ENCODE measurements at places on chromosomes 1 and 21. TPM values are rescaled to one million over a fixed set of nuclear protein-coding genes. Genes with fewer than 3 reads are reported as not detected.

RGL1 gene
- polyA plus RNA-seq = 50.1 TPM

FAAH gene
- polyA plus RNA-seq = 24.6 TPM

RNU1-2 gene
- not detected for polyA plus RNA-seq

OR2G6 gene
- 0.11 TPM for polyA plus RNA-seq

SLC2A5 gene
- polyA plus RNA-seq = 1.0 TPM

KRTAP6-3 gene
- not detected for polyA plus RNA-seq

GRCh38 chr1:219500327-219500897 is 112.5 kb downstream of the ZC3H11B start:
- DNase-seq = no peak

DNA sequence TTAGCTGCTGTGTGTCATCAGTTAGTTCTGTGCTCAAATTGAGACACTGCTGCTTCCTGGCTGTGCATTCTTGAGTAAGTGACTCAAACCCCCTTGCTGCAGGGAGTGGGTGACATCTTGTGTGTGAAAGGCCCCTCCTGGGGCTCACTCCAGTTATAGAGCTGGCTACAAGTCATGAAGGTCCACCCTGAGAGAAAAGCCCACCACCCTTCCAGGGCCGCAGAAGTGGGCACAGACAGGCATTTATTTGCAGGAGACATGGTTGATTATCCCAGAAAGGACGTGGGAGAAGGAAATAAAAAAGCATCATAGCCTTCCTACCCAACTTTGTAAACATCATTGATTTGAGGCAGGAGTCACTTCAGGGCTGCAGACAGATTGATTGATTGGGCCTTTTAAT is 550.6 kb downstream of the MATN1 start:
- DNase-seq = no peak

DNA sequence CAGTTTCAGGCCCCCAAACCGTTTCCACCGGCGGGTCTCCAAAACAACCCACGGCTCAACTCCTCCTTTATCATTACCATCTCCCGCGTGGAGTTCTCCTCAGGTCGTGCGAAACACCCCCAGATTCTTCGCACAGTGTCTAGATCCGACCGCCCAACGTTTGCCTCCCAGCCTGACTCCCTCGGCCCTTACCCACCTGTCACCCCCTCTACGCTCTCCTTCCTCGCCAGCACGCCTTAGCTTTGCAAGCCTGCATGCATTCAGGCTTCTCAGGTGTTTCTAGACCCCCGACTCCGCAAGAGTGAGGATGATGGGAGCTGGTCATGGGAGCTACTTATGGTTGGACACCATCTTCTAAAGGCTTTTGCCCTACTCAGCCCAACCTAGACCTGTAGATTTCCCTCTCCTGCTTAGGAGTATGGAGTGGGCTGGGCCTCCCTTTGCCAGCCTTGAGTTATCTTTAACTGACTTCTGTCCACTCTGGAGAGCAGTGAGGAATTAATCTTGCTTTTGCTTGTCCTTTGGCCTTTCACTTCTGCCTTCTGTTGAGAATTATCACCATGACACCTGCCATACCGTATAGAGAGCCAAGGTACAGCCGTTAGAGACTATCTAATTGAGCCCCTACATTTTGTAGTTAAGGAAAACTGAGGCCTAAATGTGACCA is 865 bp downstream of the ATP5IF1 start:
- no peak for DNase-seq

DNA sequence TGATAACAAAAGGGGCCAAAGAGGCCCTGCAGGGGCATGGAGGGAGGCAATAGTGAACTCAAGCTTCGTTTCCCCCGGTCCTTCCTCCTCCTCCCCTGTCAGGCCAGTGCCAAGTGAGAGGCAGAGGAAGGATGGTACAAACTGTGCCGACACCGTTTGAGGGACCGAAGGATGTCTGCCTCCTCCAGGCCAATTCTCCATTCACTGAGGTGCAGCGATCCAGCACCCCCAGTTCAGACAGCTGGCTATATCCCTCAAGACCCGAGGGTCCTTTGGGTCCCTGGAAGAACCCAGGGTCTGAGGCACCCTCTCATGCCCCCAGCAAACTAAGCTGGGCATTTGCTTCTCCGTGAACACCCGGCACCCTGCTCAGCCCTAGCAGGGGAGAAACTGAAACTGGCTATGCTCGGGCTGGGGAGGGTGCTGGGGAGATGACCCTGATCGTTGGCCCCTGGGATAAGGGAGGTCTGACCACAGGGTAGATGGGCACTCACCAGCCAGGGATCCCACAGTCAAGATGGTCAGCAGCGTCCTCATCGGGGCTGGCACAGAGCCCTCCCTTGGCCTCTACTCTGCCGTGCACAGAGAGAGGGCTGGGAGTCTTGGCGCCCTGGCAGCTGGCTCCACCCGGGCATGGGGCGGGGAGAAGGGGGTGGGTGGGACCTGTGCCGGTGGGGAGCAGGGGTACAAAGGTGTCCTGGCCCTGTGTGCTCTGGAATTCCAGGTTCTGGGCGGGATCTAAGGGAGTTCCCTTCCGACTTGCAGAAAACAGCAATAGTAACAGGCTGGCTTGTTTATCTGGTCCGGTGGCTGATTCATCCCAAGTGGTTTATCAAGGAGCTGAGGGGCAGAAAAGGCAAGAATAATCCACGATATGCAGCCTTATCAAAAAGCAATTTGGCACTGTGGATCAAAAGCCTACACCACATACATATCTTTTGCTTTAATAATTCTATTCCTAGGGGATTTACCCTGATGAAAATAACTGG is at the start of gene IL22RA1:
IL22RA1 (minus strand) TSS at position 595 of the 989 bp plus-strand sequence; CDS start at position 537, 58 bp downstream.
- no peak for DNase-seq

GRCh38 chr21:43676391-43676790 is 17.0 kb downstream of the RRP1B start:
- DNase-seq = no peak

DNA sequence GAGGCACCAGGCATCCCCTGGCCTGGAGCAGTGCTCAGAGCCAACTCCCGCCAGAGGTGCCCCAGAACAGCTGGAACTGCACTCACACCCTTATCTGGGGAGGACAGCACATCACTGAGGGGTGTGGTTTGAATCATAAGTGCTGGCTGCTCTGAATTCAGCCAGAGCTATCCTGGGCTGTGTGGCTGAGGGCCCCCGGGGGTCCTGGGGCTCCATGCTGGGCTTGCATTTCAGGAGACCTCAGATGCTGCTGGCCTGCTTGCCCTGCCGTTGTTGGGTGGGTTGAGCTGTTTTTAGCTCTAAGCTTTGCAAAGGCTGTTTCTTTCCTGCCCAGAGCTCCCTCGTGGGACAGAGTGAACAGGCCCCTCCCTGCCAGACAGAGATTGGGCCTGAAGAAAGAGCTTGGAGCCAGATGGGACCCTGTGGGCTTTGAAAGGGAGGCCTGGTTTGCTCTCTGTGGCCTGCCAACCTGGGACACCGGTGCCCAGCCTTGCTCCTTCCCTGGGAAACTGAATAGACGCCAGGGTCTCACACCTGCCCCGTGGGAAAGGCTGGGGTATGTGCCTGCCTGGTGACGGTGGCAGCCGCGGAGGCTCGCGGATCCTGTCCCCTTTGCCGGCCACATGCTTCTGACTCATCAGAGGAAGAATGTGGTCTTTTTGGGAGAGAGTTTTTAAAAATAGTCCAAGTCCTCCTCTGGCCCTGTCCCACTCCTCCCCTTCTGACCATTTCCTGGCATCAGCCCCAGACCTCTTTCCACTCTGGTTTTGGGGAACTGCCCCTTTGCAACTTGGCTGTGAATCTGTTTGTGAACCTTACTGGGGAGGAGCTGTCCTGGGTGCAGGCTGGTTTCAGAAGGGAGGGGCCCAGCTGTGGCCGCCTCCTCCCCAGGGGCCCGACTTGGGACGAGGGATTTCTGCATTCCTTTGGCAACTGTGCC is 30.0 kb downstream of the ARHGEF10L start:
- no peak for DNase-seq

GRCh38 chr21:46189959-46190490 is 5.8 kb upstream of the SPATC1L start:
- DNase-seq = no peak

DNA sequence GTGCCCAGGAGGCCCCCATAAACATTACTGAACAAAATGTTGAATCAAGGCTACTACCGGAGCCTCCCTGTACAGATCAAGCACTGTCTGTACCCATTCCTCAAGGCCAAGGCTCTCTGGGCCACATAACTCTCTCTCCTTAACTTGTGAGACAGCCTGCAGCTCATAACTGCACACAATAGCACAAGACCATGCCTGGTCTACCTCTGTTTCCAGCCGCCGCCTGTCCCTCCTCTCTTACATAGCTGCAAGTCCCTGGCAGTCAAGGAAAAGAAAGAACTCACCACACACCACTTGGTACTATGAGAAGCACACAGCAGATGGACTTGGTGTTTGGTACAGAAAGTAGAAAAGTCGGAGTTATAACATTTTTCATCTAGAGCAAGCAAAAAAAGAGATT is 91.1 kb downstream of the SSBP3 start:
- no peak for DNase-seq

All from renal cortex interstitium (tissue), 15 donors.